ENCODE measurements at places on chromosomes 4 and X.

- DNase-seq = no peak
Observed at GRCh38 chrX:153371256-153371655, 29.9 kb downstream of the PNMA6E start.

DNA sequence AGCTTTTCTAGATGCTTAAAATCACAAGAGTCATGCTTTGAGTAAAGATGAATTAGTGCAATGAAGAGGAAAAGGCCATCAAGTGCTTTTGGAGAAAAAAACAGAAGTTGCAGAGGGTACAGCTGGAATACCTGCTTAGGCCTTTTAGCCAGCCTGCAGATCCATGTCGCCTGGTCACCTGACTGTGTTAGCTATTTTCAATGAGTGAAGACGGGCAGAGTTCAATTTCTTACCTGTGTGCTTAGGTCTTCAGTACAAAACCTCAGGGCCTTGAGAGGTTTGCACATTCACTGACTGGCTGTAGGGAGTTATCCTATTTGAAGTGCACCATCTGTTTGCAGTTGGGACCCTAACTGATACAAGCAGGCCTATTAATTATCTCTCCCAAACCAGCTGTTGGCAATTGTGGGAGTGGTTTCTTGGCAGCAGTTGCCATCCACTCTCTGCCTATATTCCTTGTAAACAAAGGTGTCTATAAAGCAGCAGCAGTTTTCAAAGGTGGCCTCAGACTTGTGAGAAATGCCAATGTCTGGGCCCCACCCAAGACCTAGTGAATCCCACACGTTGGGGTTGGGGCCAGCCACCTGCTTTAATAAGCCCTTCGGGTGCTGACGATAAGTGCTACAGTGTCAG is 16.3 kb upstream of the FAT1 start:
- DNase-seq = no peak

GRCh38 chr4:57492251-57492878 is 382.2 kb upstream of the IGFBP7 start:
- DNase-seq = no peak

- DNase-seq = no peak
Observed at GRCh38 chr4:1989533-1990347, 19.0 kb downstream of the NELFA start.

DNA sequence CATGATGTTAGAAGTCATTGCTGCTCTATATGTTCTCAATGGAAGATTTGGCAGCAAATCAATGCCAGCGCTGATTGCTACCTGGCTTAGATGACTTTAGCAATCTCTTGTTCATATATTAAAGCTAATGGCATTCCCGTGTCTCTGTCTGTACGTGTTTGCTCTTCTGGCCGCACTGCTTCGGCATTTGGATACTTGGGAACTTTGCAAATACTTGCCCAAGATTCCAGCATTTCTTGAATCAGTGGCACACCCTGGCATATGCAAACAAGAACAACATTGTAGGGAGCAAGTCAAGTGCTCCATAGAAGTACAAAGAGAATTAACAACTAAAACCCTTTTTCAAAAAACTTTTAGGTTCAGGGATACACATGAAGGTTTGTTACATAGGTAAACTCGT is 128.9 kb upstream of the TMEM164 start:
- DNase-seq = no peak

DNA sequence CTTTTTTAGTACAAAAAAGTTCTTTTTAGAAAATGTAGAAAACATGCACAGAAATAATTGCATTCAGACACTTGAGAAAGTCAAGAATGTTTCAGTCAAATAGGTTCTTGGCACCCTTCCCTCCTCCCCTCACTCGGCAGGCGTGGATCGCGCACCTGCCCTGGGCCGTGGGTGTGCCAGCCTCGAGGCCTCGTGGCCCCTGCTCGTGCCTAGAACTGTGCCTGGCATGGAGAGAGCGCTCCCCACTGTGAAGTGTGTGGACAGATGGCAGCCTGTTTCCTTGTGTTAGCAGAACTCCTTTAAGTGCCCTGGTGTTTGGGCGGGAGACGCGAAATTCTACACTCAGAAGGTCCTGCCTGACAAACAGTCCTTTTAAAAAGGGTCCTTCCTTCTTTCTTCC is 14.7 kb downstream of the RGS12 start:
- DNase-seq = no peak

GRCh38 chrX:47264483-47265173 is 31.8 kb downstream of the USP11 start:
- no peak for DNase-seq

DNA sequence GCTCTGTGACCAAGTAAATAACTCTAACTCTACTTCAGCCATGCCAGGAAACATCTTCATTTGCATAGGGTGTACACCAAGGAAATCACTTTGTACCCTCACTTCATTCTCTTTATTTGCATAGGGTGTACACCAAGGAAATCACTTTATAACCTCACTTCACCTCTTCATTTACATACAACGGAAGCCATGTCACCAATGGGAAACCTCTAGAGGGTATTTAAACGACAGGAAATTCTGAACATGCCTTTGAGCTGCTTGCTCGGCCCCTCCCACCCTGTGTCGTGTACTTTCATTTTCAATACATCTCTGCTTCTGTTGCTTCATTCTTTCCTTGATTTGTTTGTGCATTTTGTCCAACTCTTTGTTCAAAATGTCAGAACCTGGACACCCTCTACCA is 848.1 kb upstream of the FRG1 start:
- DNase-seq = no peak

GRCh38 chr4:139852612-139853269 is 187.1 kb downstream of the MGST2 start:
- no peak for DNase-seq

DNA sequence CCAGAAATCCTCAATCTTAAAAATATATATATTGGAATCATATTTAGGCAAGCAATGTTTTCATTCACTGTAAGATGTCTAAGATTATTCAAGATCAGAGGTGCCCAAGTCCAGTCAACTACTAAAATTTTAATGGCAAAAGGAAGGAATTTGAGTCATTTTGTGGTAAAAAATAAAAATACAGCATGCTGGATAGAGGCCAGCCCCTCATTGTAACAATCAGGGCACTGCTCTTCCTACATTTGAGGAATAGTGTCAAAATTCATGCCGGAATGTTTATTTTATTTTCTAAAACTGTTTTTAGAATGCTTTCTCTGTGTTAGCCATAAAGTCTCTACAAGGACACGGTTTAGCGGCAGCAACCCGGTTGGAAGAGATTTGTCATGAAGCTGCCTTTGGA is 49.9 kb upstream of the SRD5A3 start:
- no peak for DNase-seq

Measured in CD4-positive, alpha-beta T cell treated with Interleukin-2 at 100 ng/mL for 4 hours (primary cell).